ENCODE measurements at places on chromosomes 4 and X.
A peak's percentile ranks its signal among the peaks of the same experiment; 100 is the strongest.

DNA sequence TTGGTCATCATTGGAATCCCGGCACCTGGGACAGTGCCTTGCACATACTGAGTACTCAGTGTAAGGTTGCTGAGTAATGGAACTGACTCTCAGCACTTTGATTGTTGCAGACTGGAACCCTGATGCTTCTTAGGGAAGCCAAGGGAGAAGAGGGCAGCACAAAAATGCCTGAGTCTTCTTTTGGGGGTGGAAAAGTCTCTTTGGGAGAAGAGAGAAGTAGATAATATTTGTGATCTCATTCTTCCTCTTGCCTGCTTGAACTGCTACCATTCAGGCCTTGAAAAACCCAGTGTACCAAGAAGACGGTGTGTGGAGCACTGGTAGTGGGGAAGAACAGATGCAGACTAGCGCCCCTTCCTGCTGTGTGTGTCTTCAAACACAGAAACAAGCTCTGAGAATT lies 12.3 kb downstream of the SFRP2 start:
- DNase-seq: no peak

GRCh38 chr4:41594432-41594831 lies 56.5 kb downstream of the LIMCH1 start:
- peak; percentile 52 for DNase-seq

DNA sequence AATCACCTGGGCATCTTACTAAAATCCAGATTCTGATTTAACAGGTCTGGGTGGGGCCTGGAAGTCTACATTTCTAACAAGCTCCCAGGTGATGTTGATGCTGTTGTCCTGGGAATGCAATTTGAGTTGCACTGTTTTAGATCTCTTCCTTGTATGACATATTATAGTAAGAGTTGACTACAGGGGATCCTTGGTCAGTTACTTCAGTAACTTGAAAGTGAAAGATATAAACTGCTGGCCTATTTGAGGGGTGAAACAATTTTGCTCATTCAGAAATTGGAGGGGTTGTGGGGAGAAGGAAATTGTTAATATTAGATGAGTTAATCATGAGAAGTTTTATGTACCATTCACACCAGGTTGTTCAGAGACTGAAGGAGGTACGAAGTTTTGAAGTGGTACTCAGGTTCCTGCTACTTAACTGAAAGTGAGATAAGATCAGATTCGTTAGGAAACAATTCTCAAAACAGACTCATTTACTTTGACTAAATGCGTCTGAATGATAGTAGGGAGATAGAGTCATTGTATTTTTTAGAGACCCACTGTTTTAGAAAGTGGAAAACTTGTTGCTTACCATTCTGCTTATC lies 12.5 kb downstream of the SH2D1A start:
- DNase-seq: no peak

- DNase-seq: no peak
These were observed 549.1 kb downstream of the ANKRD50 start for GRCh38 chr4:124163401-124163800.

DNA sequence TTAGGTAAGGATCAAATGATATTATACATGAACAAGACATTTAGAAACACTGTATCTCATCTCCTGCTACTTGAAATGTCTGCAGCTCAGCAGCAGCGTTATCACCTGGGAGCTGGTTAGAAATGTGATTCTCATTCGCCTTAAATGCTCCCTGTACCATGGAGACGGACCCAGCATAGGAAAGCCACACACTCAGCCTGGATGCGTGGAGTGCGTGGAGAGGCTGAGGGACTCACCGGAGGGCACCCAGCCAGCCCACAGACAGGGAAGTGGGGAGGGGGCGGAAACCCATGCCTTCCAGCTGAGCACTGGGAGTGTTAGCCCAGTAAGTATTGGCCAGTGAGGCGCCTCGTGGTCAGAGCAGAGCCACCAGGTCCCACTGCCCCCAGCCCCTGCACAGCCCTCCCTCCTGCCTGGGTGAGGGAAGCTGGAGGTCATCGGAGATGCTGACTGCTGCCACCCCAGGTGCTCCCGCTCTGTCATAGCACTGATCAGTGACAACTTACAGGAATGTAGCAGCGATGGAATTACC lies 15.2 kb downstream of the SUPT20HL1 start:
- DNase-seq: no peak

DNA sequence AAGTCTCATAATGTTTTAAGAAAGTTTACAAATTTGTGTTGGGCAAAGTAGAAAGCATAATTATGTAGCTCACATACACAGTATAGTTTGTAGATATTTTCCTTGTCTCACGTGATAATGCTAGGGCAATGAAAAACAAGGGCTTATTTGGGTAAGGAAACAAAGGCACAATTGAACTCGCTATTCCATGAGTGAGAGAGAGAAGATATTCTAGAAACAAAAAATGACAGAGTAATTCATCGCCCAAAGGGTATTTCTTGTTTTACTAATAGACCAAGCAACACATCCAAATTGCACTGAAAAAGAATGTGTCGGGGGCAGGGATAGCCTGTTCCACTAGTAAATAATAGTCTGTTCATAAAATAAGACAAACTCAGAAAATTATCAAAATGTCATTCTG lies 3.6 kb upstream of the ASB11 start:
- no peak for DNase-seq

GRCh38 chrX:65985922-65986588 lies 53.8 kb downstream of the VSIG4 start:
- DNase-seq: peak; percentile 23

- no peak for DNase-seq
These were observed 491.2 kb upstream of the LCORL start for GRCh38 chr4:18512718-18513117.

GRCh38 chr4:53935780-53936179 lies 128.6 kb downstream of the CHIC2 start:
- DNase-seq: no peak

DNA sequence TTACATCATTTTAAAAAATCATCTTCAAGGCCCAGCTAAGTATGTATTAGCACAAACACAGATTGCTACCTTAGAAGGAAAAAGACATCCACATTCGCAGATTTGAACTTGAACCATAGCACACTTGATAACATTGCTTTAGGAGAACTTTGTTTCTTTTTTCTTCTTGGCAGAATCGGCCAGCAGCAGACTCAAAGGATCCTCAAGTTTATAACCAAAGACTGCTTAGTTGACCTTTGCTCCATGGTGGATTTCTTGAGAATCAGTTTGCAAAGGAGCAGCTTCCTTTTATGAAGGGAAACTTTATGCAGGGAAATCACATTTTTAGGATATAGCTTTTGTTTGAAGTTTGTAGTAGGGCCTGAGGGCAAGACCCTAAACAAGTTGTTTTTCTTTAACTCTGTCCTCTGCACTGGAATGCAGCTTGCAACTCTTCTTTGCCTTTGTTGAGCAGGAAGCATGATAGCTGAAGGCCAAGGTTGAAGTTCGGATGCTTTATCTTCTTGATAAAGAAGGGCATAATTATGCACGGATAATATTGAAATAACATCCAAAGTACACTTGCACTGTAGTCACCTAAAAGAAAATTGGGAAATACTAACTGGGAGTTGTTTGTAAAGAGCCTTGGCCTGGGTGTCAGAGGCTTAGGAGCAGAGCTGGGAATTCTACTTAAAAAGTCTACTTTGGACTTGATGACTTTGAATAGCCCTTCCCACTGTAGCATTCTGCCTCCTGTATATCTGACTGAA lies 78.4 kb downstream of the CDS1 start:
- DNase-seq: no peak

DNA sequence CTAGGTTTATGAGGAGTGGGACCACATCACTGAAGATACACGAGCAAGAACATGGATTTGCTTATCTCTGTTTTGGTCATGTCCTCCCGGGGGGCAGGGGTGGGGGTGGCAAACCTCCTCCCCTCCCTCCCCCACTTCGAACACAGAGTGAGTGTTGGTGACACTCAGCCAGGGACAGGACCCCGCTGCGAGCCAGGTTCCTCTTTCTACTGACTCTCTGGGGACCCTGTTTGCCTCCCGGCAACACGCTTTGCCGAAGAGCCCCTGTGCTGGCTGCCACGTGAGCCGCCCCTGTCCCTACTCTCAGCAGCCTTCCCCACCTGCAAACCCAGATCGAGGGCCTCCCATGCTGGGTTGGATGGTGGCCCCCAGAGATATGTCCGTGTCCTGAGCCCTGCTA lies 34.7 kb downstream of the P2RY8 start:
- DNase-seq: no peak

- no peak for DNase-seq
These were observed 221.2 kb upstream of the CNKSR2 start for GRCh38 chrX:21153033-21153432.

- peak; percentile 77 for DNase-seq
These were observed 85.9 kb downstream of the GATB start for GRCh38 chr4:151674804-151675391.

DNA sequence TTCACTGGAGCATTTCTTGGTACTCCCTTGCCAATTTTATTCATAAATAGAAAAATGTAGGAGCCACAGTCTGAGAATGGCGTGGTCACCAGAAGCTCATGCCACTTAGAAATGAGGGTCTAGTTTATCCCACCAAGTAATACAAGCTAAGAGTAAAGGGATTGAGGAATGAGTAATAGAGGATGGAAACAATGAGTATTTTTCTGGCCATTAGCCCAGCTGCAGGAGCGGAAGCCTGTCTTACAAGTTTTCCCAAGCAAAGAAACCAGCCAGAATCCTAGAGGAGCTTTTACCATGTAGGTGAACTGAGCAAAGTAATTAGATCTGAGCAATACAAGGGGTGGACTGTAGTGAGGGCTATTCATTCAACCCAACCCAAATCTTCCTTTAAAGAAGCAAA lies 160.7 kb upstream of the NPY2R start:
- no peak for DNase-seq

- no peak for DNase-seq
These were observed 1.3 kb upstream of the MRFAP1L1 start for GRCh38 chr4:6710996-6711395.

GRCh38 chr4:146087856-146088255 lies 87.7 kb upstream of the LSM6 start:
- no peak for DNase-seq

DNA sequence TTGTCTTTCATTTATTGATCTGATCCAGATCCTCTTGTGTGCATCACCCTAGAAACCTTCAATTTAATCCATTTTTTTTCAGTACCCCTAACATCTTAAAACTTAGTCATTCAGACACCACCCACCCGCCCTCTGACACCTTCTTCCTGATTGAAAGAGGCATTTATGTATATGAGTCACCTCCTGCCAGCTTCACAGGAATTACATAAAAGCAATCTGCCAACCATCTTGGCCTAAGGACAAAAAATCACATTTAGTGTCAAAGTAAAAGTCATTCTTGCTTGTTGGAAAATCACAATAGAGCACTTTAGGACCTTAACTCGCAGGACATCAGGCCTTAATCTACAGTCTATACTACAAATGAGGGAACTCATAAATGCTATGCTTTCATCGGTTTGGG lies 52.1 kb downstream of the NDST3 start:
- no peak for DNase-seq

GRCh38 chrX:107766470-107767150 lies 9.0 kb downstream of the TSC22D3 start:
- peak; percentile 53 for DNase-seq

DNA sequence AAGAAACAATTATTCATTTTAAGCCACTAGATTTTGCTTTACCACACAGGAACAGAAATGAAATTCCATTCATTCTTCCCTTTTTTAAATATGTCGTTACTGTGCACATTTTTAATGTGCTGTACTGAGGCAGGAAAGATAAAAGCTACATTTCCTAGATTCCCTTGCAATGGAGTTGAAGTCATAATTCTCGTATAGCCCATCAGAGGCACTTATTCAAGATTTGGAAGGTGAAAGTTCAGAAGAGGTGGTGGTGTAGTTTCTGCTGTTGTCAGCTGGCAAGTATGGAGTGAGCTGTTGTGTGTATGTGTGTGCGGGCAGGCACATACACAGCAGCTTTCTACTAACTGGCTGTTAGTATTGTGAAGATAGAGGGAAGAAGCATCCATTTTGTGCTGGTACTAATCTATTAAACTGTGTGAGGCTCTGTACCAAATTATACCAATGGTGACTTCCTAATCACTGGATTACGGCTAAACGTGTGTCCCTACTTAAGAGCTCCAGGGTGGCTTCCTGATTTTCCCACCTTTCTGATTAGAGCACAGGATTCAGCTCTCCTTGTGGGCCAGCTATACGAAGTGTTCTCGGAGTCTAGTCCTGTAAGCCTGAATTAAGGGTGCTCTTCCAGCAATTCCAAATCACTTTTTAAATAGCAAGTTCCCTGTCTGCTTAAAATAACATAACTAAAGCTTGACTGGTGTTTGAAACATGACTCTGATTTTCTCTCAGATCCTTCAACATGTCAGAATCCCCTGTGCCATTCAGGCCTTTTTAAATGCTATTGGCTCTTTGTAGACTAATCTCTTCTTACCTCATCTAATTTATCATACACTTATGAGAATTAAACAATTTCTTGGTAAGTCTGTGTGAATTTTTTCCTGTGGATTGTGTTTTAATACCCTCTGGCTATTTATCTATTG lies 43.8 kb downstream of the PDS5A start:
- DNase-seq: no peak

- no peak for DNase-seq
These were observed 8.5 kb downstream of the PTTG2 start for GRCh38 chr4:37968747-37969146.

DNA sequence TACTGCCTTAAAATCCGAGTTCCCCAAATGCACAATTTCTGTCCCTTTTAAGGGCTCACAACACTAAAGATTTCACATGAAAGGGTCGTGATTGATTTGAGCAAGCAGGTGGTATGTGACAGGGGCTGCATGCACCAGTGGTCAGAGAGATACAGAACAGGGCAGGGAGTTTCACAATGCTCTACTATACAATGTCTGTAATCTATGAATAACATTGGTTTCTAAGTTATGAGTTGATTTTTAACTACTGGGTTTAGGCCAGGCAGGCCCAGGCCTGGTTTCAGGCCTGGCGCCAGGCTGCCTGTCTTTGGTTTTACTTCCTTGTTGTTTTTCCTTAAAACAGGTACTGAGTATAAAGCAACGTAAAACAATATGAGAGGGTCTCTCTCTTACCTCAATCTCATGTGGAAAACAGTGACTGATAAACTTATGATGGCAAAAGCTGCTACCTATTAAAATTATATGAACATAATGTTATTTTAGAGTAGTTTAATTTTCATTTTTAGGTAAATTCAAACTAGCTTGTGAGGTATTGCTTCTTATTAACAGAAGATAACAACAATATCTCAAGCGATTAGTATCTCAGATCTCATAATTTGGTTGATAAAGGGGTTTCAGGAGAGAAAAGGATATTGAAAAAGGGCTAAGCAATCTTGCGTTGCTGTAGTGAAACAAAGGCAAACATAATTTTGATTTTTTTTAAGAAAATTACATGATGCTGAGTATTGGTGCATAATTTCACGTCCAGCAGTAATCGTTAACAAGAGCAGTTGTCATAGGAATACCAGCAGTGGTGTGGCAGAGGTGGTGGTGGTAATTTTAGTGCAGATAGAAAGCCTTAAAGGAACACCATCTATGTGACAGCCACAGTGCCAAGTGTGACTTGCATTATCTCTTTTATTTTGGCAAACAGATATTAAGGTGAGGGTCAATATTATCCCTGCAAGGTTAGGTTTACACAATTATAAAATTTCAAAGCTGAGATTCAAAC lies 944.4 kb upstream of the GRID2 start:
- DNase-seq: no peak

GRCh38 chr4:184273166-184274147 lies 55.8 kb upstream of the ENPP6 start:
- no peak for DNase-seq

GRCh38 chrX:17052210-17052609 lies 105.8 kb downstream of the REPS2 start:
- no peak for DNase-seq
